ENCODE measurements at places on chromosomes 7 and 10. TPM values are rescaled to one million over a fixed set of nuclear protein-coding genes. Genes with fewer than 3 reads are reported as not detected.

- no peak for DNase-seq
Measured at GRCh38 chr7:47520406-47520805, 61.5 kb downstream of the TNS3 start.

GRCh38 chr10:75294031-75294437 is 58.3 kb upstream of the COMTD1 start:
- no peak for DNase-seq

- DNase-seq, result no peak
Measured at GRCh38 chr10:73650537-73651331, 5.1 kb downstream of the SYNPO2L start.

- DNase-seq, result no peak
Measured at GRCh38 chr10:22658745-22659410, 55.5 kb downstream of the PIP4K2A start.

DNA sequence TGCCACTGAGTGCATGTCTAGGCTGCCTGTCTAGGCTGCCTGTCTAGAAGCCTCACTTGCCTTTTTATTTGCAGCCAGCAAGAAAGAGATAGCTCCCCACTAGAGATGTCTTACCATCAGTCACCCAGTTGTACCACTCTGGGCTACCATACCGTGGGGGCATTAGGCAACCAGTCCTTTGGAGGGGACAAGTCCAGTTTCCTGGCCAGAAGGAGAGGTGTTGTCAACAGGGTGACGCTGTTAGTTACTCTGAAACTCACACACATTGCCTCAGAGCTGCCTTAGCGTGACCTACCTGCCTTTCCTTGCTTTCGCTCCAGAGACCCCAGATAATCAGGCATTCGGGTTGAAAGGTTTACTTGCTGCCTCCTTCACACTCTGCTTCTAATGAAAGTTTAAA is 155.4 kb downstream of the CELF2 start:
- no peak for DNase-seq

- no peak for DNase-seq
Measured at GRCh38 chr7:55523366-55523765, 48.9 kb downstream of the VOPP1 start.

ACSM6 gene
- total RNA-seq, result not detected

PPP1R3C gene
- 0.20 TPM for total RNA-seq

GPNMB gene
- 2.8 TPM for total RNA-seq

Data from HCT116 (cell line).